Aorta (tissue), 5 donors: ENCODE measurements at places on chromosomes 6 and 20. TPM values are rescaled to one million over a fixed set of nuclear protein-coding genes. Genes with fewer than 3 reads are reported as not detected.

DNA sequence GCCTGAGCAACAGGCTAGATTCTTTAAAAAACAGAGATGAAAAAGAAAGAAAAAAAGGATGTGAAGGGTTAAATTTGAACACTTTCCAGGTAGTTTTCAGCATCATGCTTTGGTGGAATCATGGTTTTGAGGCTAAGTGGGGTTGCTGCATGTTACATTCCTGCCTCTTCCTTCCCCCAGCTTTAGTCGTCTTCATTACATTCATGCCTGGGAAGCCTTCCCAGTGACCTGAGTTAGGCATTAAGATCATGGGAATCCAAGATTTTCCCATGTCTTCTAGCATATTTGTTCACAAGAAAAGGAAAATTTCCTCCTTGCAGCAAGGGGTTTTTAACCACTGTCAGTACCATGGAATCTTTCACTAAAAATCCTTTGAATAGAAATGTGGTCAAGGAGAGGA, 12.0 kb downstream of the TPX2 start:
- DNase-seq = no peak

DNA sequence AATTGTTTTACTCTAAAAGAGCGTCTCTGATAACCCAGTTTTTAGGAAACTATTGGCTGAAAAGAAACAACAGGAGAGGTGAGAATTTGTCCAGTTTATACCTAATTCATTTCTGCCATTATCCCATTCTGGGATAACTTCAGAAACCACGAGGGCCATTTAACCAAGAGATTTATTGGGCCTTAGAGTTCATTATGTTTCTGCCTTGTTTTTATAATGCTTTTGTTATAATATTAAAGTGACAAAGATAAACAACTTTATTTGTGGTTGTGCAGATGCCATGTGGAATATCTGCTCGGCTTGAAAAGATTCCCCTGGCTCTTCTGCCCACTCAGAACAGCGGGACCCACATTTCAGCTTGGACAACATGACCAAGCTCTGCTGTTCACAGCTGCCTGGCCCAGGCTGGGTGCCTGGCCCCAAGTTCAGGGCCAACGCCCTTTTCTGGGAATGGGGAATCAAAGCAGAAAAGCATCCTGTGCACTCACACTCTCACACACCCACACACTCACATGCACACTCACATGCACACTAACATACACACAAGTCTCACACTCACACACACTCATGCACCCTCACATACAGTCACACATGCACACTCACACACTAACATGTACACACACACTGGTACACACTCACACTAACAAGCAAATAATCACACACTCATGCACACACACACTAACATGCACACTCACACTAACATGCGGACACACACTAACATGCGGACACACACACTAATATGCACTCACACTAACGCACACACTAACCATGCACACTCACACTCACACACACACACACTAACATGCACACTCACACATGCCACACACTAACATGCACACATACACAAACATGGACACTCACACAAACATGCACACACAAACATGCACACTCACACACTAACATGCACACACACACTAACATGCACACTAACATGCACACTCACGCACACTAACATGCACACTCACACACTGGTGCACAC, 86.7 kb upstream of the NEDD9 start:
- DNase-seq = no peak

- DNase-seq = no peak
These were observed 193.0 kb downstream of the BTBD3 start for GRCh38 chr20:12110711-12111110.

DNA sequence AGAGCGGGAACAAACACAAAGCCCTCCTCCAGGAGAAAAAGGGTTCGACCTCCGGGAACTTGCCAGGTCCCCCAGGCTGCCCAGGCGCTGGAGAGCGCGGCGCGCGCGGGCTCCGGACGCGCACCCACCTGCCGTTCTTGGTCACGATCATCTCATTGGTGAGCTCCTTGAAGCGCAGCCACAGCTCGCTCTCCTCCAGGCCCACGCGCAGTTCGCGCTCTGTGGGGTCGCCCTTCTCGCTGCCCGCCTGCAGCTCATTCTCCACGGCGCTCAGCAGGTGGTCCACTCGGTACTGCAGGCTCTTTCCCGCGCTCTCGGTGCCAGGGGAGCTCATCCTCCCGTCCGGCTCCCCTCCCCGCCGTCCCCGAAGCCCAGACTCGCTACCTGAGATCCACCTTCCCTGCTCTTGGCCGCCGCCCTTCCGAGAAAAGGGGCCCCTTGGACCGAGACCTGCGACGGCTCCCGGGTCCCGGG, 356 bp downstream of the TBXT start:
- DNase-seq = no peak

DNA sequence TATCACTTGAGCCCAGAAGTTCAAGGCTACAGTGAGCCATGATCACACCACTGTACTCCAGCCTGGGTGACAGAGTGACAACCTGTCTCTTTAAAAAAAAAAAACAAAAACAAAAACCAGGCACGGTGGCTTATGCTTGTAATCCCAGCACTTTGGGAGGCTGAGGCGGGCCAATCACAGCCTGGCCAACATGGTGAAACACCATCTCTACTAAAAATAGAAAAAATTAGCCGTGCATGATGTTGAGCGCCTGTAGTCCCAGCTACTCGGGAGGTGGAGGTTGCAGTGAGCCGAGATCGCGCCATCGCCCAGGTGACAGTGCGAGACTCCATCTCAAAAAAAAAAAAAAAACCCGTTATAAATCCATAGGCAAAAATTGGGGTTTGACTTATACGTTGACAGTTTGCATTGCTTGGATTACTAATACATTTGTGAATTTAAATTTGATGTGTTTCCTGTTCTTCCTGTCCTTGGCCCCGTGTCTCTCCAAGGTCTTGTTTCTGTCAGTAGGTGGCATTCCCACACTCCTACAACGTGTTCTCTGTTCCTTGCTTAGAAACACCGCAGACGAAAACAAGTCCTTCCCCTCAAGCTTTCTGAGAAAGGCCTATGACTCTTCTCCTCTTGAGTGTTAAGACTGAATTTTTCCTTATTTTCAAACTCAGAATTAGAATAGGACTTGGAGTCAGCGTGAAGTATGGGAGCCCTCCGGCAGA, 147.0 kb downstream of the DTNBP1 start:
- DNase-seq = no peak

DNA sequence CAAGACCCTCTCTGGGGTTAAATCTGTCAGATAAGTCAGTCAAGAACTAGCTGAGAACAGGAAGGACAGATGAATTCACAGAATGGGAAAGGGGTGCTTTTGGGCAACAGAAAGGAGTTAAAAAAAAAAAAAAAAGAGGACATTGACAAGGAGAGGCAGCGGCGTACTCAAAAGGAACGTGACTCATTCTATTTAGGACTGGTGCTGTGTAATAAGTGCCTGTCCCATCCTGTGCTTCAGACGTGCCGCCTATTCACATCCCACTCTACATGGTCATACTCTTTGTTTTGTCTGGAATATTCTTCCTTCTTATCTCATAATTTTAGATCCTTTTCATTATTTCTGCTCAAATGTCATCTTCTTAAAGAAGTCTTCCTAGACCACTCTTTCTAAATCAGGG, 101.1 kb upstream of the EMILIN3 start:
- no peak for DNase-seq

Gene TNFAIP3
- total RNA-seq = 40.2 TPM

- DNase-seq = no peak
These were observed 38.4 kb downstream of the LRRC1 start for GRCh38 chr6:53833155-53833554.

DNA sequence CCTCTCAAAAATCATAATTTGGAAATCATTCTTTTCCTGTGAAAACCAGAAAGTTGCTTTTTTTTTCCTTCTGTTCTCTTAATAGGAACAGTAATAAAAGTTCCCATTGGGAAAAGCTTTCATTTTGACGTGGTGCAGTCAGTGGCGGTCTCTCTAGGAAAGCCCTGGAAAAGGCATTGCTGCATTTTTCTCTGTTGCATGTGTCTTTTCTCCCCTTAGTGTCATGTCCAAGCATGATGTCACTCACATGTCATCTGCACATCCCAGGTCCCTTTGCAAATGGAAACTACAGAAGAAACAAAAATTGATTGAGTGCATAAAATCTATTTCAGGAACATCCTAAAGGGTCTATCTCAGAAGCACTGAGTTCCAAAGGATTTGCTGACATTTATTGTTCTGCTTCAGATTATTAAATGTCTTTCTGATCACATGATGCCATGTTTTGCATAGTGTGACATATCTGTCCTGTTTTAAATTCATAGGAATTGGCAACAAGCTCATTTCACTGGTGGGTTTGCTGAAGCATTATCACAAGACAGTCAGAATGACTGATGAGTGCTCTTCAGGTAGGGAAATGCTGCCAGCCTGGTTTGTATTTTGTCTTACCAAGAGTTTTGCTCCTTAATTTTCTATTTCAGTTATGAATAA, 208.7 kb downstream of the SOX4 start:
- DNase-seq = no peak

DNA sequence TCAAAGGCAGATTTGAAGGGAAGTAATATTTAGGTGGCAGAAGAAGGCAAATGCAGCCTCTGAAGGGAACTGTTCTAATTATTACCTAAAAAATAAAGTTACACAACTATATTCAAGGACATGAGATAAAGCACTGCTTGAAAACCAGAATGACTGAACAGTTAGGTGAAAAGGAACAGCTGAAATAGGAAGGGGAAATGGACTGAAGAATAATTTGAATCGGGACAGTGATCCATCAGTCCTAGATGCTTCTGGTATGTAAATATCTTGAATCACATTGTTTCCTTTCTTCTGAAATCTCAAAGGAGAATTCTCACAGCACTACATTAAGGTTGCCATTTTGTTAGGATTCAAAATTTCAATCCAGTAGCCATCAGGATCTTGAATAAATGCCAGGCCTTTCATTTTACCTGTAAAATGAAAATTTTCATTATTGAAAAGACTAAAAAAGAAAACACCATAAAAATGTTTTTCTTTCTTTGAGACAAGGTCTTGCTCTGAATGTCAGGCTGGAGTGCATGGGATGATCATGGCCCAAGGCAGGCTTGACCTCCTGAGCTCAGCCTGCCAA, 25.9 kb downstream of the GLO1 start:
- no peak for DNase-seq

Gene SIRPA
- 41.4 TPM for total RNA-seq
